T-helper 2 cell treated with Interferon-gamma antibody and Interleukin-4, amounts not matched to agents 100 ng/mL and 5 ng/mL, for 36 hours (primary cell): ENCODE measurements at places on chromosomes 12 and 14. TPM values are rescaled to one million over a fixed set of nuclear protein-coding genes. Genes with fewer than 3 reads are reported as not detected.

Gene CABP1
- not detected in 2 replicates for total RNA-seq

Gene LRP1-AS
- total RNA-seq, result not detected in 2 replicates

Gene CRIP1
- 545 and 546 TPM in 2 replicates for total RNA-seq

Gene SERPINA5
- not detected in 2 replicates for total RNA-seq

Gene MYH6
- 0.05 TPM in 1 of 2 replicates, not detected in the other for total RNA-seq

Gene SAMD15
- 0.07 and 0.23 TPM in 2 replicates for total RNA-seq

Gene RNASE7
- total RNA-seq, result not detected in 2 replicates

Gene TBX3
- not detected in 2 replicates for total RNA-seq

Gene CLEC9A
- total RNA-seq, result not detected in 2 replicates

Gene ZDHHC22
- total RNA-seq, result not detected in 2 replicates

Gene GNPTAB
- 62.3 and 64.5 TPM in 2 replicates for total RNA-seq

Gene CISTR
- not detected in 2 replicates for total RNA-seq

Gene UNG
- 75.6 and 79.9 TPM in 2 replicates for total RNA-seq

Gene CPM
- total RNA-seq, result 9.9 and 13.4 TPM in 2 replicates

Gene LRIG3
- total RNA-seq, result 0.05 TPM in 1 of 2 replicates, not detected in the other

Gene AKAP3
- total RNA-seq, result 0.93 and 1.4 TPM in 2 replicates

Gene PMEL
- total RNA-seq, result 0.20 and 0.25 TPM in 2 replicates

Gene TRMT5
- 7.2 and 7.5 TPM in 2 replicates for total RNA-seq

Gene PABPN1
- total RNA-seq, result 195 and 196 TPM in 2 replicates

Gene NEUROD4
- total RNA-seq, result not detected in 2 replicates

Gene APEX1
- total RNA-seq, result 169 and 170 TPM in 2 replicates

Gene CLEC7A
- total RNA-seq, result not detected in 2 replicates

Gene SLC5A8
- total RNA-seq, result not detected in 2 replicates

Gene CYP46A1
- 0.07 and 0.09 TPM in 2 replicates for total RNA-seq

Gene AICDA
- not detected in 2 replicates for total RNA-seq

Gene FMNL3
- 25.0 and 25.2 TPM in 2 replicates for total RNA-seq

Gene ADSS1
- total RNA-seq, result 1.0 and 1.8 TPM in 2 replicates

Gene NDRG2
- 5.6 and 6.2 TPM in 2 replicates for total RNA-seq

Gene ANKS1B
- total RNA-seq, result 0.52 and 0.86 TPM in 2 replicates

Gene SLC38A2
- total RNA-seq, result 168 TPM in 2 replicates

Gene FAR2
- total RNA-seq, result 10.6 and 12.8 TPM in 2 replicates

Gene PTPRO
- total RNA-seq, result 3.5 and 4.0 TPM in 2 replicates

Gene RNU6-8
- not detected in 2 replicates for total RNA-seq

Gene KRT78
- not detected in 2 replicates for total RNA-seq

Gene SYT10
- not detected in 2 replicates for total RNA-seq

Gene CCDC88C
- 175 and 184 TPM in 2 replicates for total RNA-seq

Gene FLRT2
- not detected in 2 replicates for total RNA-seq

Gene CAPZA3
- not detected in 2 replicates for total RNA-seq

Gene CCDC197
- not detected in 2 replicates for total RNA-seq

Gene SLC4A8
- total RNA-seq, result 10.4 and 10.8 TPM in 2 replicates

Gene HPD
- not detected in 2 replicates for total RNA-seq

Gene ZNF891
- 2.3 and 2.4 TPM in 2 replicates for total RNA-seq

Gene SPX
- total RNA-seq, result 0.52 and 1.1 TPM in 2 replicates

Gene PALS1
- total RNA-seq, result 9.4 and 9.8 TPM in 2 replicates

Gene IL26
- total RNA-seq, result 0.39 and 0.41 TPM in 2 replicates

Gene NRXN3
- not detected in 2 replicates for total RNA-seq

Gene SLC8A3
- 0.05 TPM in 1 of 2 replicates, not detected in the other for total RNA-seq

Gene TSHR
- total RNA-seq, result 1.9 TPM in 2 replicates

Gene PAPLN
- 0.25 and 0.68 TPM in 2 replicates for total RNA-seq
